IPS-NIHi11 (cell line): ENCODE measurements at places on chromosomes 12 and 14.

DNA sequence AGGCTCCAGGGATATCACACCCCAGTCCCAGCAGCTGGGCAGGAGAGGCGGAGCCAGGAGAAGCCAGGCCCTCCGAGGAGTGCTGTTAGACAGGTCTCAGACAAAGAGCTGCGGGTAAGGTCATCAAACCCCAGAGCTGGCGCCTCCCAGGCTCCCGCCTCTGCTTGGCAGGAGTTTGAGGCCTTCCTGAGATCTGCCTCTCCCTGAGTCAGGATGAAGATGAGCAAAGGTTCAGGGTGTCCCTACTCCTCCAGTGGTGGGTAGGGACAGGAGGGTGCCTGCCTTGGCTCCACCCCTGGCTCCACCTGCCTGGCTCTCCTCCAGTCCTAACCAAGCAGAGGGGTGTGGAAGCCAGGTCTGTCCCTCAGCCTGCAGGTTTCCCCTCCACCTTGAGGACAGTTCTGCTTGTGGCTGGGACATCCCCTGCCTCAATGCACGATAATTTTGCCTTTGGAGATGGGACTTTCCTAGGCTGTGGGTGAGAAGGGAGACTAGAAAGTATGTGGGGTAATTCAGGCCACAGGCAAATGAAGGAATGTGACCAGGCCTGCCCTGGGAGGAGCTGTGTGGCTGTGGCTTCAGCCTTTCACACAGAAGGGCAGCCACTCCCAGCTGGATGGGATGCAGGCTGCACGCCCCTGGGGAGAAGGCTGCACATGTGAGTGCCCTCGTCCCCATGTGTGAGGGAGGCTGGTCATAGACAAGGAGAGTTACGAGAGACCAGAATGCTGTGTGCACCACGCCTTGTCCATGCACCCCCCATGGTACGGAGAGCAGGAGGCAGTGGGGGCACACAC, 2.2 kb downstream of the PLEKHG6 start:
- DNase-seq = peak; percentile 78

- peak; percentile 76 for DNase-seq
These were observed 240.1 kb upstream of the OR4E1 start for GRCh38 chr14:21913759-21914158.

- peak; percentile 7 for DNase-seq
These were observed 362.3 kb upstream of the NOVA1 start for GRCh38 chr14:26959972-26960660.

- DNase-seq = peak; percentile 52
These were observed 844 bp downstream of the DPF3 start for GRCh38 chr14:72892879-72893635.

DNA sequence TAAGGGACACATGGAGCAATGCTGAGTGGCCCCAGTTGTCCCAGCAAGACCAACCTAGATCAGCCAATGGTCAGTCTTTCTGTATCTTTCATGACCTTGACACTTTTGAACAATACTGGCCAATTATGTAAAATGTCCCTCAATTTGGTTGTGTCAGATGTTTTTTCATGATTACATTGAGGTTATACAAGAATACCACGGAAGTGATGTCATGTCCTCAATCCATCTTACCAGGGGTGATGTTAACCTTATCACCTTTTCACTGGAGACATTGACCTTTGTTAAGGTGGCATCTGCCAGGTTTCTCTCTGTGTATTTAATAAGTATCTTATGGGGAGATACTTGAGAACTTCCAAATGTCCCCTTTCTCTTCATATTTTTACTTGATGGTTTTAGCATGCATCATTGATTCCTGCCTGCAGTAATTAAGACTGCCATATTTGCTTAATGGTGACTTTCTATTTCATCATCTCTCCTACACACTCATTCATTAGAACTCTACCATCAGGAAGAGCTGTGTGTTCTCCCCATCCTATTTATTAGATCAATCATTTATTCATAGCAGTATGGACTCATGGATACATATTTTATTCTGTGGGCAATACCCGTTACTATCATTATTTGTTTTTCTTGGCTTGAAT, 64.7 kb upstream of the RFLNA start:
- no peak for DNase-seq

- DNase-seq = no peak
These were observed 2.1 kb downstream of the KIF21A start for GRCh38 chr12:39440781-39441180.

DNA sequence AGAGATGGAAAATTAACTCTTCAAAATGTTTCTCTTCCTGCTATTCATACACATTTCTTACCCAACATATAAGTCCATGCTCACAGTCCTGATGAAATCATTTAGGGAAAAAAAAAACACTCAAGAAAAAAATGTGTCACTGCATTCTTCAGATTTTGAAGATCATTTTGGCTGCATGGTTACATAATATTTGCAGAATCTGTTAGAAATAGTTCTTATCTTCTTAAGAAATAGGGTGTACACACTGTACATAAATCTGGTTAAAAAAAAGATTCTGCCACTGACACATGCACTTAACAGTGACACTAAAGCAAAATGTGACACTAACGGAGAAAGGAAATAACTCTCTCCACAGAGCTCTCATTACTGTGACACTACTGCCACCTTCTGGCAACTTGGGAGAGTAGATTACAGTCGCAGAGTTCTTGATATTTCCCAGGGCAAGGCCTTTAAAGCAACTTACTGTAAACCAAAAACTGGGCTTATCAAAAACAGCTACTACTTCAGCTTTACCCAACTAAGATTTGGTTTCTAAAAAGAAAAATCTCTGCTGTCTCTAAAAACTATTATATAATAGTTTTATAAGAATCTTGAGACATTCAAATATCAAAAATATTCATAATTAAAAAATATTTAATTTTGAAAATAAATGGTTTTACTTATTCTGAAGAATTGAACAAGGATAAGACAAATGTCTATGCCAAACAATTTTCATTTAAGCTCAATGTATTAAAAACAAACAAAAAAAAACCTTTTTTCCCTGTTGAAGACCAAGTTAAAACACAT, 65.0 kb downstream of the SETD3 start:
- DNase-seq = peak; percentile 62

- DNase-seq = no peak
These were observed 12.9 kb downstream of the ANKRD13A start for GRCh38 chr12:110012137-110012536.

DNA sequence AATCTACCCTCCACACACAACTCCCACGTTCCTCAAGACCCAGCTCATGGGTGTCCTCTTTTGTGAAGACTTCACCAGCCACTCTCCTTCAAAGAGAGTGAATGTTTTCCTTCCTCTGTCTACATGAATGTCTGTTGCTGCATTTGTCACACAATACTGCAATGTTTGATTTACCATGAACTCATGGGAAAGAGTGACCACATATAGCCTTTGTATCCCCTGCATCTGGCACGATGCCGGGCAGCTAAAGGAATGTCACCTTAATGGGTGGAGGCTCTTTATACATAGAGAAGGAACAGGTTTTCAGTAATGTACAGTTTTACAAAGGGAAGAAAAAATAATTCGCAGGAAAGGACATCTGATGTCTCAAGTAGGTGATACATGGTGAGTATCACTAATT, 12.1 kb upstream of the BCDIN3D start:
- DNase-seq = no peak

DNA sequence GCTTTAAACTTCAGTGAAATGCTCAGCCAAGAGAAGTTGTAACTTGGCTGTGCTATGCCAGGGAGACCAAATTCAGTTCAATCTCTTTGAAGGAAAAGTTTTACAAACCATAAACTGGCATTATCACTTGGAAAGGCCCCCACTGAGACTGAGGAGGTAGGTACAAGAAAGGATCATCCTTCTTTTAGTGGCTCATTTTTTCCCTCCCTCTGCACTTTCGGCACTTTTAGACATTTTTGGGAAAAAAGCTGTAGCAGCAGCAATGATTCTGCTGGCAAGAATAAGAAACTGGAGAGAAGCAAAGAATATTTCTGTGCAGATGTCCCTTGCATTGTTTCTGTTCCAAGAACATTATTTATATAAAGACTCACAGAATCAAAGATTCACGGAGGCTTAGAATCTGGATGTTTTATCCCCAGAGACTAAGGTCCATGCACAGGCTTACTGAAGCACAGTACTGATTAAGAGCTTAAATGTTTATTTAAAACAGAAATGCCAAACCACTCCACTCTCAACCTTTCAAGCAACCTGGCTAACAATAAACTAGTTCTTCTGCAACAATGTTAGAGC, 12.3 kb downstream of the ZC2HC1C start:
- no peak for DNase-seq

DNA sequence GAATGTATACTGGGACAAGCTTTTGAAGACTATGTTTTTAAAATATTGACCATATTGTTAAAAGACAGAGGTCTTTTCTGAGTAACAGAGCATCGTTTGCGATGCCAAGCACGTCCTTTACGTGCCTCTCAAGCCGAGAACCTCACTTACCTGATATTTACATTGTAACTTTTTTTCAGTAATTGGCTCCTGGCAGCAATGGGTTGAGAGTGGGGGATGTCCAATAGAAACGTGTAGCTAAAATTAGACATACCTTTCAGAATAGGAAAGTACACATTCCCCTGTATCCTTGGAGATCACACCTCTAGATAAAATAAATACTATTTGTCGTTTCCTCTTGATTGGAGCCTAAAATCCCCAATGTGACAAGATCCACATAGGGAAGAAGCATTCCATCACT, 222.2 kb upstream of the RGS6 start:
- DNase-seq = no peak

- DNase-seq = no peak
These were observed 6.3 kb upstream of the ART4 start for GRCh38 chr12:14849661-14850060.

- DNase-seq = no peak
These were observed 382.3 kb downstream of the PCNX1 start for GRCh38 chr14:71289536-71289935.

DNA sequence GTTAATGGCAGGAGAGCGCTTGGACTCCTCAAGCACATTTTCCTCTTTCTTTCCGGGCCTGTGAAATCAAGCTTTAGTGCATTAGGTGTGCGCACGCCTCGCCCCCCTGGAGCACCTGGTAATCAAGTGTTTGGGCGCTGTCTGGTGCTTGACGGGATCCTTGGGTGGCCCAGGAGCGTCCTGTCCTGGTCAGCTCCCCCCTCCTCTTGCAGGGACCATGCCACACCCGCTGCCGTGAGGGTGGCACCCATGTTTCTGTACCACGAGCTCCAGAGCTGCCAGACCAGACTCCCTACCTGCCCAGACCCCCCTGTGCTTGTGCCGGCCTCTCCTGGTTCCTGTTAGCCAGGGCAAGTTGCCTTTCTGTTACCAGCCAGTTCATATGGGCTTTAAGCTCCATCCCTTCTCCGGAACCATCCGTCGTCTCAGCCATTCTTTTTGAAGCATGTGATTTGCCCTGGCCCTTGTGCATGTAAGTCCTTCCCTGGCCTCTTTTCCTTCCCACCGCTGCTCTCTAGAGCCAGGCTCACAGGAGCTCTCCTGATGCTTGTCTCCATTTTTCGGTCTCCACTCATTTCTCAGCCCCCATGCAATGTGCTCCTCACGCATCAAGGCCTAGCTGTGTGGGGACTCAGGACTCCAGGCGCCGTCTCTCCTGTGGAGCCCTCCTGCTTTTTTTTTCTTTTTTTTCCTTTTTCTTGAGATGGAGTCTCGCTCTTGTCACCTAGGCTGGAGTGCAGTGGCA, 66.1 kb downstream of the EP400 start:
- DNase-seq = no peak

DNA sequence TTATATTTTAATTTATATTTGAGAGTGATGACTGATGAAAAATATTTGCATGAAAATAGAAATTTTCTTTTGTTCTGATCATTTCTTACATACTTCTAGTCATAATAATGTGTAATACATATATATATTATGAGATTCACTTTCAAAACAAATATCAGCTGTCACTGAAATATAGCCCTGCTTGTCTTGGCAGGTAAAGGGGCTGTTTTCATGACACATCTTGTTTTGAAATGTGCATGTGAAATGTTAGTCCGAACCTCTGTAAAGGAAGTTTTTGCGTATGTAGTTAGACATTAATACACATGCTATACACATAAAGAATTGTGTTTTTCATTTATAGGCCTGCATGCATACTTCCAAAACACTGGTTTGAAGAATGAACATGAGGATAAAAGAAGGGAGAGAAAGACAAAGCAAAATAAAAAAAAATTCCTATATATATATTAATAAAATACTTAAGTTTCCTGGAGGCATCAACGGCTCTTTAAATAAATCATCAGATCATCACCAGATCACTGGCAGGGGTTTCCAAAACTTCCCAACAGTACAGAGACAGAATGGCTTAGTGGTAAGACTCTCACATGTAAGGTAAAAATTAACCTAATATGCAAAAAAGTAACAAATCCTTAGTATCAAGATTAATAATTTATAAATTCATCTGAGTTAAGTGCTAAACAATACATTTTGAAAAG, 60.1 kb downstream of the SEL1L start:
- no peak for DNase-seq

GRCh38 chr12:100955139-100955538, 160.6 kb downstream of the ANO4 start:
- DNase-seq = peak; percentile 25

- no peak for DNase-seq
These were observed 21.6 kb upstream of the STAC3 start for GRCh38 chr12:57272337-57273151.

- DNase-seq = no peak
These were observed 1.9 kb downstream of the LRRK2 start for GRCh38 chr12:40226705-40227104.

GRCh38 chr14:82244791-82245190, 711.1 kb upstream of the SEL1L start:
- DNase-seq = no peak

GRCh38 chr12:42696406-42697149, 107.0 kb upstream of the PRICKLE1 start:
- no peak for DNase-seq

DNA sequence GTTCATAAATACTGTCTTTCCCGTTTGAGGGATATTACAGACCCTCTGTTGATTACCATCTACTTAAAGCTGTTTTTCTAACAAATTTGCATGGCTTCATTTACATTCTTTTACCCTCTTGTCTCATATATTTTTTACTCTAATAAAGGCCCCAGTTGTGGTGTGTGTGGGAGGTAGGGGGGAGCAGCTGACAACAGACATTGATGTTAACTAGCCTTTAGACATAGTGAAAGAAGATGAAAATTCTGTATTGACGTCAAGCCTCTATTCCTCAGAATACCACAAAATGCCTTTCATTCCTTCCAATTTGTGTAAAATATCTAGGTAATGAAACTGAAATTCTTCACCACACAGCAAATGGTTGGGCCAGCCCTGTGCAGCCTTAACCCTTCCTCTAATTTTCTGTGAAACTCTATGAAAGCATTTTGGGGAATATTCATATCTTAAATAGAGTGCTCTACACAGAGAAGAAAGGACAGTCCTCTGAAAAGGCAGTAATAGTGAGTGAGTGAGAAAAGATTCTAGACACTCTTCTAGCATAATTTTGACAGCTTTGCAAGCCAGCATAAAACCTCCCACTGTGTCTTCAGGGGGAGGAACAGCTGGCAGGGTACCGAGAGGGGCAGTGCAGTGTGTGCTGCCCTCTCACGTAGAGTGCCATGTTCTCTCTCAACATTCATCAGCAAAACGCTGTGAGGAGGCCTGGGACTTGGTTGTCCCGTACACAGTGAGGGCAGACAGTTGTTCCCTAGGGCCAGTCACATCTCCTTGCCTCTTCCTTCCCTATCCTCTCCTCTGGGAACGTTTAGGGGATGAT, 20.1 kb upstream of the CERS5 start:
- no peak for DNase-seq
